ENCODE measurements at places on chromosomes 13 and 19. TPM values are rescaled to one million over a fixed set of nuclear protein-coding genes. Genes with fewer than 3 reads are reported as not detected.

ZNF610 gene
- total RNA-seq: 2.1 TPM

LGALS14 gene
- not detected for total RNA-seq

CYP2A7 gene
- not detected for total RNA-seq

DNA sequence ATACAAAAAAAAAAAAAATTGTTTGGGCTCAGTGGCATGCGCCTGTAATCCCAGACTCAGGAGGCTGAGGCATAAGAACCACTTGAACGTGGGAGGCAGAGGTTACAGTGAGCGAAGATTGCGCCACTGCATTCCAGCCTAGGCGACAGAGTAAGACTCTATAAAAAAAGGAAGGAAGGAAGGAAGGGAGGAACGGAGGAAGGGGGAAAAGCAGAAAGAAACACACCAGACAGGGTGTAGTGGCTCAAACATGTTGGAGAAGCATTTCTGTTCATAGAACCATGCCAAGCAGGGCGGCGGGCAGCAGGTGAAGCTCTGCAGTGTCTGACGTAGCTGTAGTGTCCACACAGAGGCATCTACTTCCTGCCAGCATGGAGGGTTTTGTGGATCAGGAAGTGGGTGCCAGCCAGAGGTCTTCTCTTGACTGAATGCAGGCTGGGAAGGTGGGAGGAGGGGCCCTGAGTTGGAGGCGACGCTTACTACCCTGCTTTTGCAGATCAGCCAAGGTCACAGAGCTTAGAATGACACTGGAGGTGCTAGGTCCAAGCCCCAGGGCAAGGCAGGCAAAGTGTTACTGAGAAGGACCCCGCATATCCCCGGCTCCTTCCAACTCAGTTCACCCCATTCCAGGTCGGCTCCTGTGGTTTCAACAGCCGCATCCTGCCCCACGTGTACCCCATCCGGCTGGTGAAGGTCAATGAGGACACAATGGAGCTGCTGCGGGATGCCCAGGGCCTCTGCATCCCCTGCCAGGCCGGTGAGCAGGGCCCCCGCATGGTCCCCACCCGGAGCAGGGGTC lies 11.6 kb upstream of the PGLS start:
- H3K36me3 ChIP-seq: no peaks in the 10 kb centered on the region
- no peak for DNase-seq
- H3K4me3 ChIP-seq: no peak overlapping the region

DNA sequence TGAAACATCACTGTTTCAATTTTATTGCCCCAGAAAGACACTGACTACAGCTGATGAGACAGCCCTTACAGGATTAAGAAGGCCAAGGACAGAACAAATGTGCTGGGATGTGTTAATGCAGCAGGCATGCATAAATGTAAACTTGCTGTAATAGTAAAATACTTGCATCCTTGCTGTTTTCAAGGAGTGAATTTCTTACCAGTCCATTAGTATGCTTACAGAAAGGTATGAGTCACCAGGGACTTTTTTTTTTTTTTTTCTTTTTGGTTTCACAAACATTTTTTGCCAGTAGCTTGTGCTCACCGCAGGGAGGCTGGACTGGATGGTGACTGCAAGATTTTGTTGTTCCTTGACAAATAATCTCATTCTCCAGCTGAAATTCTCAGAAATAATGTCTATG lies 55.1 kb downstream of the GPR180 start:
- peaks cover 6% of the 10 kb centered on the region for H3K4me1 ChIP-seq
- H3K27ac ChIP-seq: no peak overlapping the region
- no peaks in the 10 kb centered on the region for H3K36me3 ChIP-seq
- no peak for DNase-seq

DNA sequence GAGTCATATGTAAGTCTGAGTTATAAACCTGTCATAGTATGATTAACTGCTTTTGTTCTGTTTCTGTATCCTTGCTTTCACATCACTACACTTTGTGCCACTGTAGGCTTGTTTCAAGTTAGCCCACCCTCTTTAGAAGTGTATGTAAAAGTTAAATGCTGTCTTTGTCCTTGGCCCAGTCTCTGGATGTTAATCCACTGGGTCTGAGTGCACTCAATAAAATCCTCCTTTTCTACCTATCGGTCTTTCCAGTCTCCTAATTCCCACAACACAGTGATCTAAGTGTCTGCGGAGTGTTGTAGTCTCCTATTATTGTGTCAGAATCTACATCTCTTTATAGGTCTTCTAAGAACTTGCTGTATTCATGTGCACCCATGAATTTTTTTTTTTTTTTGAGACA lies 14.1 kb downstream of the ZNF429 start:
- H3K4me1 ChIP-seq: no peaks in the 10 kb centered on the region
- H3K27ac ChIP-seq: no peak overlapping the region
- peaks cover 70% of the 10 kb centered on the region for H3K36me3 ChIP-seq

All from activated CD4-positive, alpha-beta T cell treated with anti-CD3 and anti-CD28 coated beads, Interleukin-2, amount 10 ng/mL, durations not matched to agents 7 days and 5 days (primary cell).